ENCODE measurements at places on chromosomes 4 and X.

DNA sequence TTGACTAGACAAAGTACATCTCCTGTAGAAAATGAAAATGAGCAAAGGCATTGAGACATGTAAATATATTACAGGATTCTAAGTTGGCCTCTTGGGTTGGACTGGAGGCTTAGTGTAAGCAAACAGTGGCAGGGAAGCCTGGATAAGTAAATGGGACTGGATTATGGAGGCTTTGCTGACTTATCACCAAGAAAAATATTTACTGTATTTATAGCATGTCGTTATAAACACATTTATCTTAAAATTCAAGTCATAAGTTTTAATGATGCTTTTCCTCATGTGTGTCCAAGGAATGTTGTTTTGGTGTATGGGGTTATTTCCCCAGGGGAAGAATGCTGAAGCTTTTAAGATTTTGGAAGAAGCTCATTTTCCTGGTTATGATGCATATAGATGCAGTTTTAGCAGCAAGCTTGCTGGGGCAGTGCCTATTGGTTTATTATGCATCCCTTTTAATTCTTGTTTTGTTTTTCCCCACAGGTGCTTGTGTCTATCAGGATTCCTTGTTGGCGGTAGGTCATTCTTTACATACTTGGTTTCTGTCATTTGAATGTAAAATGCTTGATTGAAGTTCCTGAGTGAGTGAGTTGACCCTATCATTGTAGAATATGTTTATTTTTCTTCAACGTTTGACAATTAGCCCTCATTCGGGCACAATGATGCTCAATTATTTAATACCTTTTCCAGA, 8.5 kb downstream of the FRAS1 start:
- DNase-seq = no peak

DNA sequence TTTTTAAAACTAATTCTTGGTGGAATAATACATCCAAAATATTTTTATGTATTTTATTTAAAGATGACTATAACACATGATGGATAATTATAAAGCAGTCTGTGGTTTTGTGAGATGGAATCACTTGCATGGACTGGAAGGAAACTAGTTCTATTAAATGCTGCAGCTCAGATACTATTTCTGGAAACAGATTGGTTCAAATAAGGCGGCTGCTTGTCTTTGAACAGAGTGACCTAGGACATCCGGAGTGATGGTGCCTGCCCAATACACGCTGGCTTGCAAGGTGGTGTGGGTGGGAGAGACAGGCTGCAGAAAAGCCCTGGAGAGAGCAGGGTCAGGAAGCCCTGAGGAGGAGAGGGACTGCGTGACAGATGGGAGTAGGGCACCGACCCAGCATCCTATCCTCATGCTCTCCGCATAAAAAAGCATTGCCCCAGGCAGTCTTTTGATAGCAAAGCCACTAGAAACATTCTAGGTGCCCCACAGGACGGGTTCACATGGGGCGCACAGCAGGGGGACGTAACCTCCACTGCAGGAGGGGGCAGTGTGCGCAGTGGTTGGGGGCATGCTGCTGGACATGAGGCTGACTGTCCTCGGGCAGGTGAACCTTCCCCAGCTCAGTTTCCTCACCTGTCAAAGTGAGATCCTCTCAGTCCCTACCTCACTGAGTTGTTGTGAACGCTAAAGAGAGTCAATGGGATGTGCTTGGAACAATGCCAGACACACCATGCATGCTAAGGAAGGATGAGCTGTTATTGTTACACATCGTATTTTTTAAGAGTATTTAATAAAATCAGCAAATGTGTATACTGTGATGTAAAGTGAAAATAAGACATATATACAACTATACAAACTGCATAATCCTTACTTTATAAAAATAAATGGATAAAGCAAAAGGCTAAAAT, 71.3 kb downstream of the EVC2 start:
- DNase-seq = no peak

DNA sequence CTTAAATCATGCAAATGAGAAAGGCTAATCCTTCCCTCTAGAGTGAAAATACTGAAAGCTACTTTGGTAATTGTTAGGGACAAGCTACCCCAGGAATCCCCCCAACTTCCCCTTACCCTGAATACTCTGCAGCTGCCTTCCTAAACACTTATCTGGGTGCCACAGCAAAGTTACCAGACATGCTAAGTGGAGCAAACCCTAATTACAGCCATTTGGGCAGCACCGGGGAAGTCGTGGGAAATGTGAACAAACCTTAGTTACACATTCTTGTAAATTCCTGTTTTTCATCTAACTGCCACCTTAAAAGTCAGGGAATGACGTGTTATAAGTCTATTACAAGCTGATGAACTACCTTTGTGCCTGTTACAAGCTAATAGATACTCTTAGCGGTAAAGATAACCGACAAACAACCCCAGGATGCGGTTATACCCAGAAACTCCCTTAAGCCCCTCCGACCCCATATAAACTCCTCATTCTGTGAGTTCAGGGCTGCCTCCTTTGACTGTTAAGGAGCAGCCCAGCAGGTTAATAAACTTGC, 66.0 kb upstream of the PLAC8 start:
- DNase-seq = no peak

GRCh38 chr4:24800325-24800895, 5.0 kb downstream of the SOD3 start:
- DNase-seq = no peak

- DNase-seq = no peak
Observed at GRCh38 chr4:27181693-27182092, 321.1 kb downstream of the STIM2 start.

- no peak for DNase-seq
Observed at GRCh38 chrX:110692866-110693265, 102.8 kb downstream of the CHRDL1 start.

- DNase-seq = no peak
Observed at GRCh38 chr4:184896868-184897715, 71.3 kb upstream of the ACSL1 start.

DNA sequence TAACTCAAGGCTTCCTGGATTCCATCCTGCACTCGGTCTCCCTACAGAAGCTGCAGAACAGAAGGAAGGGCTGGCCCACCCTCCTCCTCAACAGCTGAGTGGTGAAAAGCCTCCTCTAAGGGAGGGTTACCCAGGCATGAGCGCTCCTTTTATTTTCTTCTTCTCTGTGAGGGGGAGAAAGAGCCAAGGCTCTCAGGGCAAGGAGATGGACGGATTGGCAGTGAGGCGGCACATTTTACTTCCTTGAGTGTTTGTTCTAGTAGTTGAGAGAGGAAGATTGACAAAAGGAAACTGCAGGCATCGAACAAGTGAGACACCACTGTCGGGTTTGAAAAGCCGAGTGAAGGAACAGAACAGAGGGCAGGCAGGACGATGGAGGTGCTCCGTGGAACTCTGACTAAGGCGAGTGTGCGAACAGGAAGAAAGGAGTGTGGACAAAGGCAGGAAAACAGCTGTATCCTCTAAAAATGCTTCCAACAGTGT, 38.4 kb upstream of the STS start:
- no peak for DNase-seq

DNA sequence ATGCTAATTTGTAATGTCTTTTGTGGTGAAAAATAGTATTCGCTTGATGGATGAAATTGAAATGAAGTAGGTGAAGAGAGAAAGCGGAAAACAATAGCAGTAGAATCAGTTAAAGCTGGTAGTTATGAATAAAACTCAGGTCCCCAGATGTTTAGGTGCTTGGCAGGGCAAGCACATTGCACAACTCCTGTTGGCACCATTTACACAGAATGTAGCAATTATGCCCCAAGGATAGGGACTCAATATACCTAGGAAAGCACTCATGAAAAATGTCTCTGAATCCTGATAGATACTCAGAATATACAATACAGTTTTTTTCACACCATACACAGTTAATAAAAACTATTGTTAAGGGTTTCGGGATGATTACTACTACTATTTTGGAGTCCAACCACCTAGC, 26.5 kb upstream of the GRIA3 start:
- DNase-seq = no peak

GRCh38 chr4:182301736-182302135, 58.5 kb downstream of the TENM3 start:
- DNase-seq = no peak

- no peak for DNase-seq
Observed at GRCh38 chrX:96591421-96591820, 93.2 kb upstream of the DIAPH2 start.

GRCh38 chr4:13750594-13750993, 123.1 kb upstream of the BOD1L1 start:
- DNase-seq = no peak

DNA sequence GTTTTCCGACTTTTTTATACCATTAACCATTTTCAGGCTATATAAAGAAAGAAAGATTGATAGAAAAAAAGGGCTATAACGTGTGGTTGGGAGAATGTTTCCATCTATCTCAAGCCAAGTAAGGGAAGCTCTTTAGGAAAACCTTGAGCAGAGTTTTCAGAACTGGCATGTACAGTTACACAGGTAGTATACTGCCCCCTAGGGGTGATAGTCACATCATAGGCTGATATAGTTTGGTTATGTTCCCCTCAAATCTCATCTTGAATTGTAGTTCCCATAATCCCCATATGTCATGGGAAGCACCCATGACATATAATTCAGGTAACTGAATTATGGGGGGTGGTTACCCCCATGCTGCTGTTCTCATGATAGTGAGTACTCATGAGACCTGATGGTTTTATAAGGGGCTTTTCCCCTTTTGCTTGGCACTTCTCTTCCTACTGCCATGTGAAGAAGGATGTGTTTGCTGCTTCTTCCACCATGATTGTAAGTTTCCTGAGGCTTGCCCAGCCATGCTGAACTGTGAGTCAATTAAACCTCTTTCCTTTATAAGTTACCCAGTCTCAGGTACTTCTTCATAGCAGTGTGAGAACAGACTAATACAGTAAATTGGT, 186.8 kb downstream of the TMA16 start:
- no peak for DNase-seq

All from stimulated activated CD8-positive, alpha-beta memory T cell treated with anti-CD3 and anti-CD28 coated beads, Interleukin-15, amount 100 ng/mL, for 24 hours (primary cell).